ENCODE measurements at places on chromosomes 3 and 15.
A peak's percentile ranks its signal among the peaks of the same experiment; 100 is the strongest.

DNA sequence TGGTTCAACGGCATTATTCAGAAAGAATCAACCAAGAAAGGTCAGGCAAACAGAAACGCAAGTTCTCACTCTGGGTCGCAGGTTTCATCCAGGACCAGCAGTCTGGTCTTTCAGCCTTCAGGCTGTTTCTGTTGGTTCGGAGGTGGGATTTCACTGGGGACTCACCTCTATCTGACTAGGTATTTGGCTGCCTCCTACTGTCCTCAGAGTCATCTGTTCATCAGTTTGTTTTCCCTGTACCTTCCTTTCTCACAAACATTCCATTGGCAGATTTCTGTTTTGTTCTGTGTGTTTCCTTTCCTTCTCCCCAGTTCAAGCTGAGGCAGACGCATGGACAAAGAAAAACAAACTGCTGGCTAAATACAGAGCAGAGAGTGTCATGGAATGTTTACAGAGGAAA, 1046.6 kb upstream of the CFAP20DC start:
- no peak for DNase-seq

- no peak for DNase-seq
Observed at GRCh38 chr3:4310971-4311370, 7.8 kb downstream of the SETMAR start.

DNA sequence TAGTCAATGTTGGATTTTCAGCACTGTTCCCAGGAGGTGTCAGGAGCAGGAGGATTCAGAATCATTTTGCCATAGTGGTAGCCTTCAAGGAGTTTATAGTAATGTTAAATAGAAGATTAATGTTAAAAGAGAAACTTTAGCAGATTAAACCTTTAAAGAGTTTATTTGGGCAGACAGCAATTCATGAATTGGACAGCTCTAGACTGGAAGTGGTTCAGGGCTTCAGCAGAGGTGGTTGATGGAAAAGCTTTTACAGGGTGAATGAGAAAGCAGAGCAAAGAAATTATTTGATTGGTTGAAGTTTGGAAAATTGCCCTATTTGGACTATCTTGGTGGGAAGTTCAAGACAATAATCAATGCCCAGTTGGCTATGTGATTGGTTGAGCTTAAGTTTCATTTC, 416.6 kb upstream of the TBL1XR1 start:
- no peak for DNase-seq

- DNase-seq: peak; percentile 29
Observed at GRCh38 chr3:116939550-116939949, 230.0 kb downstream of the TUSC7 start.

GRCh38 chr15:46955576-46955975, 761.7 kb upstream of the SEMA6D start:
- no peak for DNase-seq

DNA sequence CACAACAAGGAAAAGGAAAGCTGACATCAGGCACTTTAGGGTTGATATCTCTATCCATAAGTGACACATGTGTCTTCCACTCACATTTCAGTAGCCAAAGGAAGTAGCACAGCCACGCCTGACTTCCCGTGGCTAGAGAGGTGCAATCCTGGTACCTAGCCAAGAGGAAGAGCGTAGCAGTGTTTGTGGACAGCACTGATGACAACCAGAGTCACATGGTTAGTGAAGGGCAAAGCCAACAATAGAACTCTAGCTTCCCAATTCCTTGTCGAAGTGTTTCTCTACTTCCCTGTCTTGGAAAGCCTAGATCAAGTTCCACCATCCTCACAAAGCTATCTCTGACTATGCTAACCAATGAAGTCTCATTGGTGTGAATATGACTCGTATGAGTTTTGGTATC, 189.2 kb downstream of the RSL24D1 start:
- no peak for DNase-seq

GRCh38 chr3:23117856-23118255, 85.3 kb upstream of the UBE2E2 start:
- DNase-seq: no peak

GRCh38 chr3:14154276-14154675, 24.1 kb downstream of the XPC start:
- DNase-seq: no peak
